RCC 7860 (cell line): ENCODE measurements at places on chromosomes 1 and 21.
A peak's percentile ranks its signal among the peaks of the same experiment; 100 is the strongest.

- DNase-seq: peak; percentile 41
Observed at GRCh38 chr1:226121587-226122400, 59.3 kb downstream of the H3-3A start.

GRCh38 chr1:3586986-3587759, 24.1 kb downstream of the MEGF6 start:
- DNase-seq: no peak

GRCh38 chr1:65255656-65256050, 53.7 kb upstream of the DNAJC6 start:
- DNase-seq: no peak

DNA sequence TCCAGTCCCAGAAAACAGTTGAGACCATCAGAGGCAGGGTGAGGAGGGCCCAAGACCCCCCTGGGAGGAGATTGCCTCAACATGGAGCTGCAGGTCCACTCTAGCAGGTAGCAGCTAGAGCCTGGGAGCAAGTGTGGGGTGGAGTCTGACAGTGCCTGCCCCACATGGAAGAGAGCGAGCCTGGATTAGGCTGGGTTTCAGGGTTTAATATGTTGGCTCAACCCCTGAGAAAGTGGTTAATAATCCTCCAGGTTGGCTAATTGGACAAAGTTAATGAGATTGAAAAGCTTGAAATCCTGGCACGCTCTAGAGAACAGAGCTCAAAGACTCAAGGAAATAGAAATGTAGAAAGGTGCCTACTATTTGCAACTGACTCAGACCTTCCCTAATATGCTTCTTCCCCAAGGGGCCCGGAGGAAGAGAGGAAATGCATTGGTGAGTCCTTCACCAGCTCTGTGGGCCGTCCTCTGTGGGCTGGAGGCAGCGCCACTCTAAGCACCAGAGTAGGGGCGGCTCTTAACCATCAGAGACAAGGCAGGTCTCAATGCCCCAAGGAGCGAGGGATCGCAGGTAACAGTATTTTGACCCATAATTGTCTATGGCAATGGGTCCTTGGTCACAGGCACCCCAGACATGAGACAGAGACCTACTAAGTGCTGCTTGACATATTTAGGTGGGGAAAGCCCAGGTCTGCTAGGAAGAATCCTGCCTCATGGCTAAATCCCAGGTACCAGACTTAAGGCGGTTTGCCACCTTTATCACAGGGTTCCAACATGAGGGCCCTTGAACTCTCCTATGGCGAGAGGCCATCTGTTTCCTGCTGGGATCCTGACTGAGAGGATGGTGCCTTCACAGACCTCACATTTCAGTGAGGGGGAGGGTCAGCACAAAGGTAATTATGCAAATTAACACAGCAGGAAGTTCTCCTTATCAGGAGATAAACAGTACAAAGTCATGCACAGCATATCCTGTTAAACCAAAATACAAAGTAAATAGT, 33.8 kb downstream of the RSPH1 start:
- no peak for DNase-seq

DNA sequence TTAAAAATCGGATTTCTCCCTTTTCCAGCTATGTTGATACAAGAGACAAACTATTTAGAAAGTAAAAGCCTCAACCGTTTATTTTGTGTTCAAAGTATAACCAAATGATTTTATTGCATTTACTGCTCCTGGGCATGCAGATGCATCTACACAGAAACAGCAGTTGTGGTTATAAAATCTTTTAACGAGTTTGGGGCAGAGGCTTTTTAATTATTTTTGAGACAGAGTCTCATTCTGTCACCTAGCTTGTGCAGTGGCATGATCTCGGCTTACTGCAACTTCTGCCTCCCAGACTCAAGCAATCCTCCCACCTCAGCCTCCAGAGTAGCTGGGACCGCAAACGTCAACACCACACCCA, 33.6 kb downstream of the ZNF496 start:
- DNase-seq: no peak
